Gastroesophageal sphincter (tissue), 4 donors: ENCODE measurements at places on chromosomes 4 and X.

- ATAC-seq = no peak
These were observed 2.9 kb downstream of the TBCK start for GRCh38 chr4:106312997-106313522.

- ATAC-seq = peak; percentile 94
These were observed 40.2 kb downstream of the ATP10D start for GRCh38 chr4:47525154-47525819.

GRCh38 chrX:83260288-83260687 lies 247.8 kb upstream of the POU3F4 start:
- no peak for ATAC-seq

DNA sequence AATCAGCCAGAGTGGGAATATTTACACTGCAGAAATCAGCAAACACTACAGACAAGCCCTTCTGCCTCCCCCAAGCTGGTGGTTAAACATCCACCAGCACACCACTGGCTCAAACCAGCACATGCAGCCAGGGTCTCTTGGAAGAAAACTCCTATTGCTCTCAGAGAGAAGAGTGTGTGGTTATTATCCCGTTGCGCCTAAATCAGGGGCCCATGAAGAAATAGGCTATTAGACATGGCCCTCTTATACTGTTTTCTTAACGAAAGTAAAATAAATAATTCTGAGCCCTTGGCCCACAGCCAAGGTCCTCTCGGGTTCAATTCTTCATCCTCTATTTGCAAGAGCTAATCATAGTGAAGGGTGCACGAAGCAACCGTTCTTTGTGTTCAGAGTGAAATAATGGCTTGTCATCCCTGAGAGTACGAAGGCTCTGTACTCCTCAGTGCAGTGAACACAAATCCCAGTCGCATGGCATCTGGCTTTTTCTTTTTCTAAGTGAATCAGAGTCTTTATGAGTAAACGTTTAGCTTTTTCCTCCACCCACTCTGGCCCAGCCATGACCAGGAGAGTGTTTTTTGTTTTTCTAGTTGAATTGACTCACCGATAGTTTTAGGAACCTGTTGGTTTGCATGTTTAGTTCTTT lies 33.4 kb upstream of the RBM47 start:
- no peak for ATAC-seq

- ATAC-seq = no peak
These were observed 102.0 kb downstream of the SORBS2 start for GRCh38 chr4:185709802-185710486.

- ATAC-seq = no peak
These were observed 29.2 kb upstream of the AREG start for GRCh38 chr4:74415602-74416300.

- no peak for ATAC-seq
These were observed 46.5 kb upstream of the NKAP start for GRCh38 chrX:119989905-119990555.

GRCh38 chr4:29805916-29806480 lies 914.2 kb upstream of the PCDH7 start:
- no peak for ATAC-seq
